Body of pancreas (tissue), 4 donors: ENCODE measurements at places on chromosomes 13 and 19. TPM values are rescaled to one million over a fixed set of nuclear protein-coding genes. Genes with fewer than 3 reads are reported as not detected.
A peak's percentile ranks its signal among the peaks of the same experiment; 100 is the strongest.

The LRRC63 gene
- not detected for total RNA-seq

The C19orf73 gene
- total RNA-seq: 2.3 TPM

The ZNF211 gene
- total RNA-seq: 3.6 TPM

The ZNF154 gene
- 2.6 TPM for total RNA-seq

The CADM4 gene
- total RNA-seq: 2.6 TPM

The CAPN12 gene
- total RNA-seq: 9.9 TPM

DNA sequence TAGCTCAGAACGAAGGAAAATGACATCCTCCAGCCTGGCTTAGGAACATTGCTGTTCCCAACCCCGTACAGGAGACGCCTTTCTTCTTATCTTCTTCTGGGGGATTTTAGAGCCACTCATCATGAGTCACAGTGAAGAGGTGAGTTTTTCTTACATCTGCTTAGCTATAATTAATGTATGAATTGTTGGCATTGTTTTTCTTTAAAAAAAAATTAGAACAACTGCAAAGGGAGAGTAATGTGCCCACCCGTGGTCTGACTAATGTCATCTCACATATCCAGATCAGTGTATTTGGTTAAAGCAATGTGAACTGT, 310.6 kb upstream of the TSHZ3 start:
- no peaks in the 10 kb centered on the region for H3K27me3 ChIP-seq
- H3K36me3 ChIP-seq: no peaks in the 10 kb centered on the region
- DNase-seq: no peak
- H3K27ac ChIP-seq: no peak overlapping the region
- H3K4me1 ChIP-seq: no peaks in the 10 kb centered on the region

- H3K4me1 ChIP-seq: no peaks in the 10 kb centered on the region
- no peaks in the 10 kb centered on the region for H3K27me3 ChIP-seq
- H3K27ac ChIP-seq: no peak overlapping the region
- no peak overlapping the region for H3K4me3 ChIP-seq
Observed at GRCh38 chr19:11168568-11168967, 13.0 kb upstream of the SPC24 start.

- H3K36me3 ChIP-seq: no peaks in the 10 kb centered on the region
- H3K4me3 ChIP-seq: no peak overlapping the region
- DNase-seq: peak; percentile 78
- peak overlapping the region; percentile 74 for H3K27ac ChIP-seq
- peaks cover 69% of the 10 kb centered on the region for H3K4me1 ChIP-seq
Observed at GRCh38 chr13:26968431-26969341, 202.9 kb downstream of the USP12 start.

DNA sequence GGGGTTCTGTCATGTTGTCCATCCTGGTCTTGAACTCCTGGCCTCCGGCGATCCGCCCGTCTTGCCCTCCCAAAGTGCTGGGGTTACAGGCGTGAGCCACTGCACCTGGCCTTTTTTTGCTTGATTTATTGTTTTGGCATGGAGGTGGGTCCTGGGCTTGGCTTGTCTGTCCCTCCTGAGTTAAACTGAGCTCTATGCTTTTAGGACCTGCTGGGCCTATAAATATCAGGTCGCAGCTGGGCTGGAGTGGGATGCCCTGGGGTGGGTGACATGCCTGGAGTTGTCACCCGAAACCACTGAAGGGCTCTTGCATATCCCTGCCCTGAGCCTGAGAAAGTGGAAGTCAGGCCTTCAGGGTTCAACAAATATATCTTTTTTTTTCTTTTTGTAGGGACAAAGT, 5.5 kb downstream of the ARRDC5 start:
- no peak overlapping the region for H3K27ac ChIP-seq
- DNase-seq: no peak
- H3K4me1 ChIP-seq: peaks cover 11% of the 10 kb centered on the region
- no peaks in the 10 kb centered on the region for H3K27me3 ChIP-seq

- H3K27me3 ChIP-seq: no peaks in the 10 kb centered on the region
- no peak overlapping the region for H3K4me3 ChIP-seq
- peaks cover 3% of the 10 kb centered on the region for H3K4me1 ChIP-seq
- no peak overlapping the region for H3K27ac ChIP-seq
Observed at GRCh38 chr13:51052581-51052980, 58.5 kb downstream of the C13orf42 start.

DNA sequence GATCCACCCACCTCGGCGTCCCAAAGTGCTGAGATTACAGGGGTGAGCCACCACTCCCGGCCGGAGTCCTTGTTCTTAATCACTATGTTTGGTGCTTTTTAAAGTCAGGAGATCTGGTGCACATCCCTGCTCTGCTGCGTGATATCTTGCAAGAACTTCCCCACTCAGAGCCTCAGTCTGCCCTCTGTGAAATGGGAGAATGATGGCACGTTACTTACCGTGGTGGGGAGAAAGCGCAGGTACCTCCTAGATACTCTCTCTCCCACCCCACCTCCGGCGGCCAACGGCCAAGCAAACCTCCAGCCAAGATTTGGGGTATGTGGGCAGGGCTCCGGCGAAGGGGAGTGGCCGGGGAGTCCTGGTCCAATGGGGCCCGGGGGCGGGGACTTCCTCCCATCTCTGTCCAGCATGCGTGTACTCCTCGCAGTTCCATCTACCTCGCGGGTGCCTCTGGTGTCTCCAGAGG, at the start of gene RYR1:
Gene RYR1, plus strand, starts transcription at position 424 of the 466 bp plus-strand sequence. CDS start 139 bp downstream, outside the sequence.
- no peak within 1 kb of the TSS for H3K4me3 ChIP-seq
- peaks cover 10% of the 10 kb centered on the region for H3K27me3 ChIP-seq
- DNase-seq: peak; percentile 45
- no peaks in the 10 kb centered on the region for H3K36me3 ChIP-seq
- H3K4me1 ChIP-seq: no peaks in the 10 kb centered on the region
- no peak within 1 kb of the TSS for H3K27ac ChIP-seq

DNA sequence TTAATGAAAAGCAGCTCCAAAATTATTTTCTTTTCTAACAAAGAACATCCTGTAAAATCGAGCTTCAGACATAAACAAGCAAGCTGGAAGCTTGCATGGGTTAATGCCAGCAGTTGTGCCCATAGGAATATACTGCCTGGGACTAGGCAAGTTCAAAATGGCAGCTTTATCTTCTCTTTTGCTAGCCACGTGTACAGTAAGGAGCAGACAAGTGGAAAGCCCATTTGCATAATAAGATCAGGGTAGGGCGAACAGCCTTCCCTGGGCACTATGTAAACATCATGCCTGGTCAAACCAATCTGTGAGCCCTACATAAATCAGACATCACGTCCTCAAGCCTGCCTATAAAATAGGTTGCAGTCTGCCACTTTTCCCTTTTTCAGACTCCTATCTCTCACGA, 489.7 kb downstream of the RFC3 start:
- no peak for DNase-seq
- H3K4me1 ChIP-seq: no peaks in the 10 kb centered on the region
- H3K36me3 ChIP-seq: no peaks in the 10 kb centered on the region
- no peak overlapping the region for H3K27ac ChIP-seq

GRCh38 chr19:10760273-10760944, 42.5 kb downstream of the DNM2 start:
- H3K4me1 ChIP-seq: peaks cover 31% of the 10 kb centered on the region
- H3K27ac ChIP-seq: peak overlapping the region; percentile 33
- H3K36me3 ChIP-seq: peaks cover 2% of the 10 kb centered on the region
- no peak overlapping the region for H3K4me3 ChIP-seq
- DNase-seq: no peak
- H3K27me3 ChIP-seq: no peaks in the 10 kb centered on the region

- H3K27ac ChIP-seq: peak overlapping the region; percentile 39
- no peaks in the 10 kb centered on the region for H3K36me3 ChIP-seq
- DNase-seq: peak; percentile 72
Observed at GRCh38 chr19:10876459-10877240, 5.3 kb downstream of the CARM1 start.

- no peaks in the 10 kb centered on the region for H3K4me1 ChIP-seq
- no peak overlapping the region for H3K4me3 ChIP-seq
- no peaks in the 10 kb centered on the region for H3K27me3 ChIP-seq
- DNase-seq: peak; percentile 20
Observed at GRCh38 chr13:74299721-74300120, 165.5 kb upstream of the KLF12 start.

GRCh38 chr19:18417250-18418028, 1.8 kb upstream of the SSBP4 start:
- peaks cover 53% of the 10 kb centered on the region for H3K4me1 ChIP-seq
- no peaks in the 10 kb centered on the region for H3K36me3 ChIP-seq
- peak overlapping the region; percentile 71 for H3K27ac ChIP-seq
- H3K27me3 ChIP-seq: no peaks in the 10 kb centered on the region

DNA sequence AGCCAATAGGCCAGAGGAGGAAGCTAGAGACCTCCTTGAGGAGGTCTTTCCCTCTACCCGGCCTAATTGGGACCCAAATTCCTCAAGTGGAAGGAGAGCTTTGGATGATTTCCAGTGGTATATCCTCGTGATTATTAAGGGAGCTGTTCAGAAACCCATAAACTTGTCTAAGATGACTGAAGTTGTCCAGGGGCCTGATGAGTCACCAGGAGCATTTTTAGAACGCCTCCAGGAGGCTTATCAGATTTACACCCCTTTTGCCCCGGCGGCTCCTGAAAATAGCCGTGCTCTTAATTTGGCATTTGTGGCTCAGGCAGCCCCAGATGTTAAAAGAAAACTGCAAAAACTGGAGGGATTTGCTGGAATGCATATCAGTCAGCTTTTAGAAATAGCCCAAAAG, 198.1 kb downstream of the ZNF486 start:
- H3K4me1 ChIP-seq: peaks cover 12% of the 10 kb centered on the region
- no peaks in the 10 kb centered on the region for H3K36me3 ChIP-seq
- H3K27me3 ChIP-seq: no peaks in the 10 kb centered on the region
- H3K27ac ChIP-seq: no peak overlapping the region
- H3K4me3 ChIP-seq: no peak overlapping the region
- no peak for DNase-seq

DNA sequence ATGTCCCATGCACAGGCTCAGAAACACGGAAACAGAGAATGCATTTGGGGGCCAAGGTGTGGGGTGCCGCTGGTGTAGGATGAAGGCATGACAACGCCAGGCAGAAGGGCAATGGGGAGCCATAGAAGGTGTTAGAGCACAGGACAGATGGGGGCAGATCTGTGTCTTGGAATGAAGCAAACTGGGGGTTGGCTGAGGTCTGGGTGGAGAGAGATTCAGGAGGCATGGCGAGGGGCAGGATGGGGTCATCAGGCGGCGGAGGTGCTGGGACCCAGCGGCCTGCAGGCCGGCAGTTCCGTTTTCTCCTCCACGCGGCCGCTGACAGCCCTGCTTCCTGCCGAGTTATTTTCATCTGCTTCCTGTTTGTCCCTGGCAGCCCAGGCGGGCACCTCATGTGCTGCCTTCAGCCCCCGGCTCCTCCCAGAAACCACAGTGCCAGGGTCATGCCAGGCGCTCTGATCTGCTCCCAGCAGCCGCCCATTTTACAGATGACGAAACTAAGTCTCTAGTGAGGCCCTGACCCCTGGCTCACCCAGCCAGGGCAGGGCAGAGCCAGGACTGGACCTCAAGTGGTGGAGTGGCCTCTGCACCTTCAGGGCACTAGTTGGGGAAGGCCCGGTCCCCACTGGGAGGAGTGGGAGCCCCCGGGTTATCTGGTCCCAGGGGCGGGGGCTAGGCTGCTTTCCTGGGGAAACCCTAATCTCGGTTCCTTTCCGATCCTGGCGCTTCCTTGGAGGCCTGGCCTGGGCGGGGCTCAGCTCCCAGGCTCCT, 2.2 kb downstream of the ARHGAP45 start:
- H3K27me3 ChIP-seq: no peaks in the 10 kb centered on the region
- no peak overlapping the region for H3K4me3 ChIP-seq
- peak; percentile 75 for DNase-seq
- no peak overlapping the region for H3K27ac ChIP-seq
- H3K4me1 ChIP-seq: peaks cover 49% of the 10 kb centered on the region
- H3K36me3 ChIP-seq: no peaks in the 10 kb centered on the region

DNA sequence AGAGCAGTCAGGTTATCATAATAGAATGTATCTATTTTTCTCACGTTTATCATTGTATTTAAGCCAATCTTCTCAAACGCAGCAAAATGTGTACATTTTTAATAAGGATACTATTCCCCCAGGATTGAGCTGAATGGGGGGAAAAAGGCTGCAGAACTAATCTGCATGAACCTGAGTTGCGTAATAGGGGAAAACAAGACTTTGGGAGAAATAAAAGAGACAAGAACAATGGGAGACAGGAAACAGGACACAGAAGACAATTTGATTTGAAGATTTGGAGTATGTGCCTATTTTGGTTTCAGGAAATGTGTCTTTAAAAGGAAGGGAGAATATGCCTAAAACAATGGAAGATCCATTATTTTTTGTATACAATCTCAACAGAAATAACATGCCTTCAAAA, 844.5 kb downstream of the DIAPH3 start:
- H3K4me1 ChIP-seq: peaks cover 42% of the 10 kb centered on the region
- H3K36me3 ChIP-seq: no peaks in the 10 kb centered on the region
- no peak overlapping the region for H3K4me3 ChIP-seq
- no peak overlapping the region for H3K27ac ChIP-seq

DNA sequence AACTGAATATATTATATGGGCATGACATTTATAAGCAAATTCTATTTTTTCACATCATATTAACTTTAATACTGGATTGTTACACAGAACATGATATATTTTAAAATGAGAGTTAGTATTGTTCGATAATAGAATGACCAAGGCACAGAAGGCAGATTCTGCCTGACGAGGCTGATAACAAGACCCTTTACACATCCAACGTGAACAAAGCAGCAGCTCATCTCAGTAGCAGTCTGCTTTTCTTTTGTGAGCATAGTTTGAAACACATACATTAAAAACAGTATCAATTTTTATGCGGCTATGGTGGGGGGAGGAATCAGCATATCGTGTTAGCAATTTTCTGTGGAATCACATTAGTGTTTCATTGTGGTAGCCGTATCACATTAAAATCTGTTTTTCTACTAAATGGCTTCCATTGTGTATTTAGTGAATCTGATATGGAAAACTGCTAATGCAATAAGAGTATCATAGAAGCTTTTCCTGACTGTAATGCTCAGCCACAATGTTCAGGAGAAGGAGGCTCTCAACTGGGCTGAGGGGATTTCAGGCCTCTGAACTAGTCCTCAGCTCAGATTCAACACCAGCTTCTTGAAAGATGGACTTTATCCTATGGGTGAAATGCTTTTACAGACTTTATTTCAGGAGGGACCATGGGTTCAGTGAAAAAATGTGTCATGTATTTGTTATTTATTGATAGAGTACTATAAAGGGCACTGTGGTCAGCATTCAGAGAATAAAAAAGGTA, 4.0 kb downstream of the SMAD9 start:
- no peak overlapping the region for H3K4me3 ChIP-seq
- H3K27ac ChIP-seq: no peak overlapping the region
- no peak for DNase-seq
- no peaks in the 10 kb centered on the region for H3K36me3 ChIP-seq
- H3K27me3 ChIP-seq: no peaks in the 10 kb centered on the region
